Stimulated activated CD4-positive, alpha-beta T cell treated with anti-CD3 and anti-CD28 coated beads, TNF-alpha, amount 100 ng/mL, for 4 hours (primary cell): ENCODE measurements at places on chromosomes 11 and 22.

GRCh38 chr11:103929170-103929903, 107.1 kb upstream of the DDI1 start:
- no peak for DNase-seq

DNA sequence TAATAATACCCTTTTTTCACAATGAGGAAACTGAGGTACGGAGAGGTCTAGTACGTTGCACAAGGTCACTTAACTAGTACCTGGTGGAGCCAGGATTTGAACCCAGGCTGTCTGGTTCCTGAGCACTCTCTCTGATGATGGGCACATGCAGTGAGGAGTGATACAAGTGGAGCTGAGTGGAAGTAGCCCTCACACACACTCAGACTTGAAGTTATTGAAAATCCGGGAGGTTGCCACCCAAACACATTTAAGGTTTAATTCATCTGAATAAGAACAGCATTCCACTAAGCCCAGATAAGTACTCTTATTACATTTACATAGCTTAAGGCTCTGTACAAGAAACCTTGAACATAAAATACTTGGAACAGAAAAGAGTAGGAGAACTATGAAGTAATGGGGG, 4.8 kb downstream of the GRAP2 start:
- DNase-seq = no peak

DNA sequence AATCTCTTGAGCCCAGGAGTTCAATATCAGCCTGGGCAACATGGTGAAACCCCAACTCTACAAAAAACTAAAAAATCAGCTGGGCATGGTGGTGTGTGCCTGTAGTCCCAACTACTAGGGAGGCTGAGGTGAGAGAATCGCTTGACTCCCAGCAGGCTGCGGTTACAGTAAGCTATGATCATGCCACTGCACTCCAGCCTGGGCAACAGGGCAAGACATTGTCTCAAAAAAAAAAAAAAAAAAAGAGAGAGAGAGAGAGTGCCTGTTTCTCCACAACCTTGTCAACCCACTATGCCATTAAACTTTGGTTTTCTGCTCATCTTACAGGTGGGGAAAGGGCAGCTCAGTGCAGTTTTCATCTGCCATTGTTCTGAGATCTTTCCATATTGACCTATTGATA, 5.1 kb downstream of the FOLR3 start:
- no peak for DNase-seq

GRCh38 chr11:44589301-44589700, 23.8 kb downstream of the CD82 start:
- no peak for DNase-seq

DNA sequence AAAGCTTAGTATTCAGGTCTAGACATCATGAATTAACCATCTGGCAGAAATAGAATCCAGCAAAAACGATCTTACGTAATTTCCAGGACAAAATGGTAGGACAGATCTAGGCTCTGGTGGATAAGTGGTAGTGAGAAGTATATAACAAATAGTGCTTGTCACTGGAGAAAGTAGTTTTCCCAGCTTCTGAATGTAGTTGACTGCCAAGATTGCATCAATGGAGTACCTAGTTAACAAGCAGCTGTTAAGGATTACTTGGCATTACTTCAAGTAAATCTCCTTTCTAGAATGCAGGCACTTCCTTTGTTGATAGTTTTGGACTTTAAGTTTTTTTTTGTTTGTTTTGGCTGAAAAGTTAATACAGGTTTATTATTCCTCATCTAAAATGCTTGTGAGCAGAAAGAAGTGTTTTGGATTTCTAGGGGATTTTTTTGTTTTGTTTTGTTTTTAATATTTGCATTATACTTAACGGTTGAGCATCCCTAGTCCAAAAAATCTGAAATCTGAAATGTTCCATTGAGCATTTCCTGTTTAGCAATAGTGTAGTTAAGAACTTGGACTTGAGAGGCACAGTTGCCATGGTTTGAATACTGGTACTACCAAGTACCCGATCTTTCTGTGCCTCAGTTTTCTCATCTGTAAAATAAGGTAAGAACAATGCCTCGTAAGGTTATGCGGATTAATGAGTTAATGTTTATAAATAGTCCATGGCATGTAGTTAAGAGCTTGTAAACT, 20.3 kb downstream of the FAM118B start:
- DNase-seq = no peak

GRCh38 chr11:78161962-78162371, 22.5 kb upstream of the ALG8 start:
- DNase-seq = no peak

DNA sequence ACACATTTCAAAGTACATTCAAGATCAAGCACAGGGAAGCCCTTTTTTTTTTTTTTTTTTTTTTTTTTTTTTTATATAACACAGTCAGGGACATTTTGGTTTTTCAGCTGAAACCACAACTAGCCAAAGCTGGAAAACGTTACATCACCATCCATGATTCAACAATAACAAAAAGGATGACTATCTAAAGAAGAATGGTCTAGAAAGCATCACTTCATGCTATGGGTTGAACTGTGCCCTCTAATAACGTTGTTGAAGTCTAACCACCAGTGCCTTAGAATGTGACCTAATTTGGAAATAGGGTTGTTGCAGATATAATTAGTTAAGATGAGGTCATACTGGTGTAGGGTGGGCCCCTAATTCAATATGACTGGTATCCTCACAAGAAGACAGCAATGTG, 46.6 kb downstream of the MTMR2 start:
- DNase-seq = no peak

DNA sequence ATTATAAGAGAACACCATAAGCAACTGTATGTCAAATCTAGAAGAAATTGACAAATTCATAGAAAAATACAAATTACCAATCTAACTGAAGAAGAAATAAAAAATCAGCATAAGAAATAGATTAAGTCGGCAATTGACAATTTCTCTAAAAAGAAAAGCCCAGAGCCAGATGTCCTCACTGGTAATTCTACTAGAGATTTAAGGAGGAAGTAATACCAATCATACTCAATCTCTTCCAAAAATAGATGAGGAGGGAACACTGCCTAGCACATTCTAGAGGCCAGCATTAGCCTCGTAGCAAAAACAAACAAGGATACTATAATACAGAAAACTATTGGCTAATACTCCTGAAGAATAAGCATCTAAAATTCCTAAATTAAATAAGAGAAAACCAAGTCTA, 40.4 kb upstream of the IGLL5 start:
- no peak for DNase-seq
